ENCODE measurements at places on chromosomes 12 and 14. TPM values are rescaled to one million over a fixed set of nuclear protein-coding genes. Genes with fewer than 3 reads are reported as not detected.

DNA sequence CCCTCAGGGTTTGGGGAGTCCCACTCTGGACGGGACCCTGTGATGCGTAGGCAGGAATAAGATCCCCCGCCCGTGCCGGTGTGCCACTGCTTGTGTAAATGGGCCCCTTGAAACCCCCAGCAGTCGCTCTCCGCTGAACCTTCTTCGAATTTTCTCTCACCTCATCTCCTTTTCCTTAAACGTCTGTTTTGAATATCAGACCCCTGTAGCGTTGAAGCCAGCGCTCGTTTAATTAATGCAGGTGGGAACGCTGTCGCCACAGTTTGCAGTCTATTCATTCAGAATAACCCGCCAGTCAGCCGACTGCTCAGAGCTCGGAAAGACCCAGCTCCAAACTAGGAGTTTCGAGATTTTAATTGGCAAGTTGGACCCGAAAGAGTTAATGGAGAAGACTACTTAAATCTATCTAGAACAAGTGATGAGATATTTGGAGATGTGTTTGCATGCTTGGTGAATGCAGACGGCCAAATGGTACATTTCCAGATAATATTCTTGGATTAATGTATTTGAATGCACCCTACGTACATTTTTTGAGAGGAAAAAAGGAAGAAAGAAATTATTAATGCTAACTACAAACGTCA lies 739 bp upstream of the PPP2R5E start:
- no peak for DNase-seq

GRCh38 chr14:78278464-78279250 lies 108.5 kb downstream of the NRXN3 start:
- DNase-seq = no peak

- peak; percentile 93 for DNase-seq
Observed at GRCh38 chr12:14416658-14417057, 51.2 kb downstream of the ATF7IP start.

GRCh38 chr12:86741531-86741930 lies 485.3 kb upstream of the MGAT4C start:
- DNase-seq = peak; percentile 4

DNA sequence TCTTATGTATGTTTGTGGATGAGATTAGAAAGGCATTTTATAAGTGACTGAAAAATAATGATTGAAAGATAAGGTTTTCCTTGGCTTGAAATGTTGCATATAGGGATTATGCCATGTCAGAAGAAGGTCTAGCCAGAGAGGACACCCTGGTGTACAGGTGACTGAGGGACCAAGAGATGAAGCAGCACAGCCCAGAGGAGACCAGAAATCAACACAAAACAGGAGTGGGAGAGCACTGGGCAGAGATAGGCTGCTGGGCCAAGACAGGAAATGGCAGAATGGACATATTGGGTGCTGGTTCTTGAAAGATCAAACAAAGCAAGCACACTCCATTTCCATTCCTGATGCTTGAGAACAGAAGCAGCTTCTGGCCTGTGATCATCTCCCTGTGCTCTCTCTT lies 24.4 kb upstream of the FRMD6 start:
- DNase-seq = no peak

GRCh38 chr12:111034886-111035577 lies 114.7 kb upstream of the MYL2 start:
- no peak for DNase-seq

Gene A2M
- 0.56 TPM for total RNA-seq

GRCh38 chr12:12606781-12607589 lies 4.7 kb upstream of the CREBL2 start:
- DNase-seq = peak; percentile 65

DNA sequence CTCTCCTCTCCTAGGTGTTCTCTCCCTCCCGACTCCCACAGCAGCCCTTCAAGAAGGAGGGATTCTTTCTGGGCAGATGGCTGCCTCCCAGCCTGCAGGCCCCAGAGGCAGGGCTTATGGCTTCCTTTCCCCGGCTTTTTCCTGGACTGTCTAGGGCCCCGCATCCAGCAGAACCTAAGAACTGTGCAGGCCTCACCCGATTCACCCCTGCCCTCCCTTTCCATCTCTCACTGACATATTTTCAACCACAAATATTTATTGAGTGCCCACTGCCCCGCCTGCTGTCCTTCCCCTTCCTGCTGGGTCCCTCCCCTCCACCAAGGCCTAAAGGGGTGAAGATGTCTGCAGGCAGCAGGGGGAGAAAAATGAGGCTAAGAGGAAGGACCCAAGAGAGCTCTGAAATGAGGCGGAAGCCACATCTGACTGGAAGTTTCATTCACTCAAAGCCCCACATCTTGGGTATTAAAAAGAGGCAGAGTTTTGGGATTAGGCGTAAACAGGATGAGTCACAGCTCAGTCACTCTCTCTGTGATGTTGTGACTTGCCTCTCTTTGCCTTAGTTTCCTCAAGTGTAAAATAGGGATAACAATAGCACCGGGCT lies 2.9 kb downstream of the SCNN1A start:
- peak; percentile 69 for DNase-seq

DNA sequence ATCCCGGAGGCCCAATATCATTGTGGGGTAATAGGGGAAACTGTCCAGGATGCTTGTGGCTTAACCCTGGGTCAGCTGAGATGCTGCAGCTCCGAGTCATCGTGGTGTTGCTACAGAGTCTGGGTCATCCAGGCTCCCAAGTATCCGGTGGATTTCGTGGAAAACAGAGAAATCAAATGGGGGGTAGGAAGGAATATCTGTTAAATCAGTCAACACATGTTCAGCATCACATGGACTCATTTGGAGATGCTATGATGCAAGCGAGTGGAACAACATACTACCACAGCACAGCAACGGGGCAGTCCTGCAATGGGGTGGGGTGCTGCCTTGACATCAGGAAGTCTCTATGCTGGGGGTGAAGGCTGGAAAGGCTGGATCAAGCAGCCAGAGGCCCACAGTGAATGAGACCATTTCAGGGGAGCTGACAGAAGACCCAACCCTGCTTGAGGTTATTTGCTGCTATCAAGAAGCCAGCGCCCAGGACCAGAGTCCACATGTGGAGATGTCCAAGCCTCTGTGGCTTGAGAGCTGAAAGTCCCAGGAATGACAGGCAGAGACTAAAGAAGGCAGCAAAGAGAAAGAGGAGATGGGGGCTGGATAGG lies 22.9 kb downstream of the VDR start:
- DNase-seq = peak; percentile 97

DNA sequence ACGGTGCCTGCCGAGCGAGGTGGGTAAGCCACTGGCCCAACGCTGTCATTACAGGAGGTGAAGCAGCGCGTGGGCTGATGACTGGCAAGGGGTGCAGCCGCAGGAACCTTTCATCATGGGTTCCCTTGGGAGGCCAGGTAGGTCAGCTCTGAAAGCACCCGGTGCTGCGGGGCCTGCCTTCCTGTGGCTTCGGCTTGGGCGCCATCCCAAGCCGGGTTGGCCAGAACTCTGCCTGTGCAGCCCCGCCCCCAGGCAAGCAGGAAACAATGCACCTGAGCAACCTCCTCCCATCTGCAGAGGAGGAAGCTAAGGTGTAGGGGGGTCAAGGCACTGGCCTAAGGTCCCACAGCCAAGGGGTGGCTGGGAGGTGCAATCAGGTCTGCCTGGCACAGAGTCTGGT lies 20.0 kb upstream of the HHIPL1 start:
- DNase-seq = no peak

DNA sequence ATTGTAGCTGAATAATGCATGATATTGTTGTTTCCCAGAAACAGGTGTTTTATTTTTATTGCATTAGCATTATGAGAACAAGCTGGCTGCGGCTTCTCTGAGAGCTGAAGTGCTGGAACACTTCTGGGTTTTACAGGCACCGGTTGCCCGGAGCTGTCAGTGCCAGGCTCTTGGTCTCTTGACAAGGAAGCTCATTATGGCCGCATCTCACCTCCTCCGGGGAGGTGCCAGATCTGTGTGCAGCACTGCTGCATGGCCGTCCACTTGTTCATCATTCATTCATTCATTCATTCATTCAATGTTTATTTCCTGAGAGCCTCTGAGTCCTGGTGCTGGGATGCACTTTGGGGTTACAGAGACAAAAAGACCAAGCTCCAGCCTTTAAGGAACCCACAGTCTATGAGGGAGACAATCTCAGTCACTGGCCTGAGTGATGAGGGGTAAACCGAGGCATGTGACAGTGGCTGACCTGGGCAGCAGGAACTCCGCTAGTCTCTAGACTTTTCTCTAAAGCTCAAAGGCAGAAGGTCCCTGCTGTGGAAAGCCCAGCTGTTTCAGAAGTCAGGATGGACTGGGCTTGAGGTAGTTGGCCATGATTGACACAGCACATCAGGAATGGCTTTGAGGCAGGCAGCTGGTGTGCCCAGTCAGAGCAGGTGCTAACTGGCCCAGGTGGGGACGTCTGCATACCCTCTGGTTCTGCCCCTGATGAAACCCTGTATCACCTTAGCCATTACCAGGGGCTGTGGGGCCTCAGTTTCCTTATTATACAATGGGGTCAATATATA lies 181.0 kb downstream of the ADGRD1 start:
- no peak for DNase-seq

DNA sequence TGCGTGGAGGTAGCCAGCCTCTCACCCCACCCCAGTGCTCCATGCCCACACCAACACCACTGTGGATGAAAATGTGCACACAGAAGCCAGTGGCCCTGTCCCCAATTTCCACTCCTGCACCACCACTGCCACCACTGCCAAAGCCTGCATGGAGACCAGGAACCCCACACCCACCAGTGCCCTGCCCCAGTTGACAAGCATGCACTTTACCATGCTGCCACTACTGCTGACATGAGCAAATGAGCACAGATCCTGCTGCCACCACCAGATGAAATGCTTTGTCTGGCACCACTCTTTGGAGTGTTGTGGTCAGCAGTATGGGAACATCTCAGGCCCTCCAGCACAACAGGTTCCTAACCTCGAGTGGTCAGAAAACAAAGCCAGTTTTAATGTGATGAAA lies 104.1 kb downstream of the ATXN7L3B start:
- no peak for DNase-seq

DNA sequence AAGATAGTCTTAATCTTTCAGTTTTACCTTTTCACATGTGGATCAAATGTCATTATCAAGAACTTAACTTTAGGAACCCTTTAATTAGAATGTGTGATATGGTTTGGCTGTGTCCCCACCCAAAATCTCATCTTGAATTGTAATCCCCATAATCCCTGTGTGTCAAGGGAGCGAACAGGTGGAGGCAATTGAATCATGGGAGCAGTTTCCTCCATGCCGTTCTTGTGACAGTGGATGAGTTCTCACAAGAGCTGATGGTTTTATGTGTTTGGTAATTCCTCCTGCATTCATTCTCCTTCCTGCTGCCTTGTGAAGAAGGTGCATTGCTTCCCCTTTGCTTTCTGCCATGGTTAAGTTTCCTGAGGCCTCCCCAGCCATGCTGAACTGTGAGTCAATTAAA lies 160.6 kb downstream of the MON2 start:
- no peak for DNase-seq

DNA sequence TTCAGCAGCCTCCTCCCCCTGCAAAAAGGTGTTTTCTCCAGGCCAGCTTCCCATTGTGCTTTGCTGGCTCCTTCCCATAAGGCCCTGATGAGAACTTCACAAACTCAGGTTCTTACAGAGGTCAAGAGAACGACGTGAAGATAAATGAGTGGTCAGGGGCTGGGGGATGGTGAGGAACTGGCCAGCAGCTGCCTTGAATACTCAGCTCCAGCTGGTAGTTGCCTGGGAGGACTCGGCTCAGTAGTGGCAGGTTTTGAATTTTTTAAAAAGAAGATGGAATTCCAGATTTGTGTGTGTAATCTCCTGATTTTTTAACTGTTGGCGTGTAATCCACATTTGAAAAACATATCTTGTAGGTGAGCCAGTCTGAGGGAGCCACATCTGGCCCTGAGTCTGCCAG lies 5.9 kb downstream of the DDX55 start:
- no peak for DNase-seq

Gene LUM
- 46.1 TPM for total RNA-seq

DNA sequence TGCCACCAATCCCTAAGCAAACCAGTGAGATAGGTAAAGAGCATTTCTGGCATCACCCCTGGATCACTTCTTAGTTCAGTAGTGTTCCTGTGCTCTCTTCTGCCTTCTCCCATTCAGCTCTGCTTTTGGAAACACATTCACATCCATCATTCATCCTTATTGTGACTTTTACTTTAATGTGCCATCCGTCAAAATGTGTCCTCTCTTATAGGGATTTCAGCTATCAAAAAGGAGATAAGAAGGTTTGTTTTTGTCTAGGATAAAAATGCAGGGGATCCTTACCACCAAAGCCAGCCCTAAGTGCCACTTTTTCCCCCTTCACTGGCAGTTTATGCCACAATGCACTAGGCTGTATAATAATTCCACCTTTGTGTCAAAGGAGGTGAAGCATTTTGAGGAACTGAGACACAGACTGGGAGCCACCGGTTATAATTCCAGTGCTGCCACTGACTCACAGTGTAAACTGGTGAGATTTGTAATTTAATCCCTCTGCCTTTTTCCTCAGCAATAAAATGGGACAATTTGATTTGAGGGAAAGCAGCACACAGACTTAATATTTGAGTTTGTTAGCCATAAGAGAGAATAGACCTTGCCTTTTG lies 158.6 kb downstream of the PAX9 start:
- DNase-seq = no peak

DNA sequence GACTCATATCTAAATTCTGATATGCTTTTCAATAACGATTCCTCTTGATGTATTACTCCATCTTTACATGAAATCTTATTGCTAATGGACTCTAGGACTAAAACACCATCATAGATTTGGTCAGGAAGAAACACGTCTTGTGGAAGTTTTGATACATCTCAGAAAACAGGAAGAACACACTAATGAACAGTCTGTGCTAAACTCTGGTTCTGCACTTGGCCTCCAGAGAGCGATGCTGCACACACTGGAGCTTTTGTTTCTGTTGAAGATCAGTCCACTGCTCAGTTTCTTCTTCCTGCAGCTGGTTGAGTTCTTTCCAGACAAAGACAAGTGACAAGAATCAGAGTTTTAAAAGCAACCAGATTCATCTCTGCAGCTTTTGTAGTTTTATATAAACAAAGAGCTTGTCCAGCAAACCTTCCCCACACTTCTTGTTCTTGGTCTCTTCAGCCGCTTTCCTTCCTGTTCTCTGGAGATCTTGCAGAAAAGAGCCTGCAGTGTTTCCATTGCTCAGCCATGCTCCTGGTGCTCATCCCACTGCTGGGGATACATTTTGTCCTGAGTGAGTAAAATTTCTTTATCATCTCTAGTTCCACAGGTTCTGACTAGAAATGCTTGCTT lies 229.1 kb upstream of the OR4E1 start:
- no peak for DNase-seq

GRCh38 chr14:51488569-51489220 lies 163.0 kb upstream of the FRMD6 start:
- DNase-seq = peak; percentile 31

GRCh38 chr14:84006643-84007155 lies 1523.2 kb upstream of the FLRT2 start:
- DNase-seq = no peak

Gene AQP6
- total RNA-seq = not detected

GRCh38 chr12:125742413-125742812 lies 677.2 kb downstream of the AACS start:
- no peak for DNase-seq

Data from IMR-90 (cell line).